Transverse colon (tissue), 4 donors: ENCODE measurements at places on chromosomes 12 and 14.

DNA sequence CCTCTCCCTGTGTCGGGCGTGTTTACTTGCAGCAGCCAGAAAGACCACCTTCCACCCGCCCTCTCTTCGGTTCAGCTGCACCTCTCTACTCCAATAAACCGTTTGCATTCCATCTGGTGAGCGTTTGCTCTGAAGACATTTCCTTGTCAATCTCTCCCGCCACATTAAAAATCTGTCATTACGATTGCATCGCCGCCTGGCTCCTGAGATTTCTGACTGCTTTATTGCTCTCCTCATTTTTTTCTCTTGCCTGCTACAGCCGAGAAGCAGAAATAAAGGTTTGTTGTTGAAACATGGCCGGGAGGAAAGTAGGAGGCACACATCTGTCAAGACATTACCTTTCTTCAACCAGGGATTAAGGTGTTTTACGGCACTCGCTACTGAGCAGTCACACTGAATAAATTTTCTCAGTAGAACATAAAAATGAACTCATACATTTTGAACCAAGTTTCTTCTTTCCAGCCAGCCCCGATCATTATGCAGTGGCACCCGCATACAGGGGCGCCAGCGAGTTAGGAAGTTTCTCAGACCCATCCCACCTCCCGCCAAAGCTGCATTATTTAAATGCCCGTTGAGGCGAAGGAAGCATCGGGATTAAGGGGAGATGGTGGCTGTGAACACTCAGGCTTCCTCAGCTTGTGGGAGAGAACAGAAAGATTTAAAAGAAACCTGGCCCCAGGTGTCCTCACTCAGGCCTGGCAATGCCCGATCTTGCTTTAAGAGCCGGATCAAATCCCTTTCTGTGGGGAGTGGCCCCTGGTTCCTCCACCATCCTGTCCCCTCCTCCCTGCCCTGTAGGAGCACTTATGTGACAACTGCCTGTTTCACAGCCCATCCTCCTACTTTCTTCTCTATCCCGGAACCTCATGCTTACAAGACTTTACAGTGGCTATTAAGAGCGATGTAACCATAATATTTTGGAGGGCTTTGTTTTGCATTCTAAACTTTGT is 1108.9 kb downstream of the BCL11B start:
- DNase-seq = no peak

DNA sequence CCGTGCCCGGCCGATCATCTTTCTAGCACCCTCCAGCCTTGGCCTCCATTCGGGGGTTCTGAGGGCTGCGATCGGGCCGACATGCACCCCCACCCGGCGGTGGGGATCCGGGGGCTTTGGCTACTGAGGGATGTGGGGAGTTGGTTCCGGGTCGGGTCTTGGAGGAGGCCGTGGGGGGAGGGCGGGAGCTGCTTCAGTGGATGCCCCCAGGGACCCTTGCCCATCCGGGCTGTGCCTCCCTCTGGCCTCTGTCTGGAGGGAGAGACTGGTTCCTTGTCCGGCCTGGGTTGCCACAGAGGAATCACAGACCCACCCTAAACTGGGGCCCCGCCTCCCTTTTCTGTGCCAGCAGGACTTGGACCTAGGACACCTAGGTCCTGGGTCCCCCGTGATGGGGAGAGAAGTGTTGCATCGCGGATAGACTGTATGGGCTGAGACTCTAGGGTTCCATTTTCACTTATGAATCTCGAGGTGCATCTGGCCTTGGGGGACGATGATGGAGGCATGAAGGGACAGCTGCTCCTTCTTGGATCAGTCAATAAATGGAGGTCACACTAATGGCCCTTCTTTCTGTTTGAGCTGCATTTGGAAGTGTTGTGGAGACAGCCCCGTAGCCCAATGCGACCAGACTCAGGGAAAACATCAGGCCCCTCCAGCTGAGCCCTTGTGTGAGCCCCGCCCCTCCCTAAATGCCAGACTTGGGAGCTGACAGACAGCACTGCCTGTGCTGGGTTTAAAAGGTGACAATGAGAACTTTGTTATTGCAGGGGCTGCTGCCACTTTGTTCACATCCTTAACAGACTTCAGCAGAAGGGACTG is 577 bp downstream of the DTX3 start:
- peak; percentile 44 for DNase-seq

DNA sequence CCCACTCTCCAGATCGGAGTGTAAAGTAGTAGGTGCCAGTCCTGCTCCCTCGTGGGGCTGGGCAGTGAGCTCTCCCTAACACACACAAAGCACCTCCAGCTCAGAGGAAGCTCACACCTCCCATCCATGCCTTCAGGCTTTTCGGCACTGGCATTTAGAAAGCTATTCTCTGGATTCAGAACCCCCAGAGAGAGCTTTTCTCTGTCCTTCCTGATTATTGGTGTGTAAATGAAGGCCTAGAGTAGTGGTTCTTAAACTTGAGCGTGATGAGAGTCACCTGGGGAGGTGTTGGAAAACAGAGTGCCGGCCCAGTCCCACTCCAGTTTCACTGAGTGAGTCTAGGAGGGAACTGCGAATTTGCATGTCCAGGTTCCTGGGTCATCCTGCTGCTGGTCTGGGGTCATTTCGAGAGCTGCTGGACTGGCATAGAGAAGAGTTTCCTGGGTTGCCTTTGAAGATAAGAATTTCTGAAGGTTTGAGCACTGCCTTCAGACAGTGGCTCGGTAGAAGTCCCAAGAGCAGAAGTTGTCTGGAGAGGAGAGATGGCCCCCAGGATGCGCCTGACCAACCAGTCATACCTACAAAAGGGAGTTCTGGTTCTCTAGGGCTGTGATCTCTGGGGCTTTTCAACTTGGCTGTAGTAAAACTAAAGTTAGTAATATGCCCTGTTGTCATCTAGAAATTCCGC is 15.1 kb downstream of the CD9 start:
- DNase-seq = no peak

GRCh38 chr12:92408072-92408900 is 262.6 kb upstream of the BTG1 start:
- DNase-seq = peak; percentile 56

- no peak for DNase-seq
Observed at GRCh38 chr12:24200010-24200409, 250.5 kb upstream of the SOX5 start.

GRCh38 chr14:59190372-59190771 is 1.9 kb downstream of the DAAM1 start:
- peak; percentile 11 for DNase-seq

- DNase-seq = peak; percentile 35
Observed at GRCh38 chr12:47964106-47964728, 821 bp downstream of the TMEM106C start.

DNA sequence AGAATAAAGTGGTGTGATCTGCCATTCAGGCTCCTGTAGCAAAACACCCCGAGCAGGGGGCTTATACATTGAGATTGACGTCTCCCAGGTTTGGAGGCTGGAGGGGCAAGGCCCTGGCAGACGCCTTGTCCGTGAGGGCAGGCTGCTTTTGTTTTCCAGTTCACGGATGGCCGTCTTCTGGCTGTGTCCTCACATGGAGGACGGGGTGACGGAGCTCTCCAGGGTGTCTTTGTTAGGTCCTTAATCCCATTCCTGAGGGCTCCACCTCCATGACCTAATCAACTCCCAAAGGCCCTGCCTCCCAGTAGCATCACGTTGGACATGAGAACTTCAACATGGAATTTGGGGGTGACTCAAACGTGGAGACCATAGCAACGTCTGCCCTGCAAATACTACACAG is 147.7 kb downstream of the KIF26A start:
- DNase-seq = no peak

DNA sequence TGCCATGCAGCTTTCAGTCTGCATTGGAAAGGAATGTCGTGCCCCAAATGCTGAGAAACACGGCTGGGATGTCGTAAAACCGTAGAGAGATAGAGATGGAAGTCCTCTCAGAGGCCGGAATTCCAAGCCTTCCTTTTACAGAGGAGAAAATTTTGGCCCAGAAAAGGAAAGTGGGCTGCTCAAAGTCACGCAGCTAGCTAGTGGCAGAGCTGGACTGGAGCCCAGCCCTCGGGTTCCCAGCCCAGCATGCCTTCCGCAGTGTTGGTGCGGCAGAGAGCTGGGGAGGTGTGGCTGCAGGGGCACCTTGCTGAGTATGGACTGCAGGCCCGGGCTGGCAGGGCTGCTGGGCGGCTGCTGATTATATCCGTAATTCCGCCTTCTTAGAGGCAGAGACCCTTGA is 50.3 kb downstream of the KCNA1 start:
- no peak for DNase-seq

DNA sequence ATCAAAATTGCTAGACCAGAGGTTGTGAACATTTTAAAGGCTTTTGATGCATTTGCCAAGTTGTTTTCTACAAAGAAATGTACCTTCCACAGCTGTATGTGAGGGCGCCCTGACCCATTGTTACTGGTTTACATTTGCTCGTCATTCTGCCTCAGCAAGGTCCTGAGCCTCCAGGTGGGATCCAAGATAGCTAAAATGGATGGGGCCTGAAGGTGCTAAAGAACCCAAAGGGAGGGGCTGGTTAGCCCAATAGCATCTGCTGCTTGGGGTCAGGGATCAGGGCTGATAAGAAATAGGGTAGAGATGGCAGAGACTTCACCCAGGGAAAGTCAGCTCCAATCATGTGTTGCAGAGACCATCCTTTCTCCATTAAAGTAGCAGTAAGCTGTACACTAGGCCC is 43.1 kb downstream of the GALNT16 start:
- no peak for DNase-seq

GRCh38 chr12:68375756-68376695 is 43.9 kb upstream of the MDM1 start:
- DNase-seq = no peak

DNA sequence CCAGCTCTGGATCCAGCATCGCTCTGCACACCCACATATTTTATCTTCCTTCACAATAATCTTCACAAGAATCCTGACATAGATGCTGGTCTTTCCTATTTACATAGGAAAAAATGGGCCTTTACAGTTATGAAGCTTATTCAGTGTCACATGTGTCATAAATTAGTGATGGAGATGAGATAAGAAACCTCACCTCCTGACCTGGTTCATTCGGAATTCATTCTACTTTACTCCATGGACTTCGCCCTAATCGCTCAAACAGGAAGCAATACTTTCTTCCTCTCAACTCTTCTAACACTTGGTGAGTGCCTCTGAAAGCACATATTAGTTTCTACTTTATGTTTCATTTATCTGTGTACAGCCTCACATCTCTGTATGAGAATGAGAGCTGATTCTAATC is 12.0 kb upstream of the SINHCAF start:
- DNase-seq = no peak

- no peak for DNase-seq
Observed at GRCh38 chr12:12015073-12015685, 55.6 kb upstream of the BCL2L14 start.

DNA sequence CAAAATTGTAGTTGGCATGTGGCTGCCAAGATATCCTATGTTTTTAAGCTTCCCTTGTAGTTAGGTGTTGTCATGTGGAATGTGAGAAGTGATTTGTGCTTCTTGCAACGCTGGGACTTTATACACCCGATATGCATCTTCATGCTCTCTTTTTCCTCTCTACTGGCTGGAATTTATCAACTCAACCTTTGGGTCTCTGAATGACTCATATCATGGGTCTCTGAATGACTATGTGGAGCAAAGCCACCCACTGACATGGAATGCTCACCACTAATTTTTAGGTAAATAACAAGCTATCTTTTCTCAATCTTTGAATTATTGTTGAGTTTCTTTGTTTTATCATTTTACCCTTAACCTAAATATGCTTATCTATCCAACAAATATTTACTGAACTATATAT is 144.6 kb downstream of the ATP23 start:
- DNase-seq = no peak

DNA sequence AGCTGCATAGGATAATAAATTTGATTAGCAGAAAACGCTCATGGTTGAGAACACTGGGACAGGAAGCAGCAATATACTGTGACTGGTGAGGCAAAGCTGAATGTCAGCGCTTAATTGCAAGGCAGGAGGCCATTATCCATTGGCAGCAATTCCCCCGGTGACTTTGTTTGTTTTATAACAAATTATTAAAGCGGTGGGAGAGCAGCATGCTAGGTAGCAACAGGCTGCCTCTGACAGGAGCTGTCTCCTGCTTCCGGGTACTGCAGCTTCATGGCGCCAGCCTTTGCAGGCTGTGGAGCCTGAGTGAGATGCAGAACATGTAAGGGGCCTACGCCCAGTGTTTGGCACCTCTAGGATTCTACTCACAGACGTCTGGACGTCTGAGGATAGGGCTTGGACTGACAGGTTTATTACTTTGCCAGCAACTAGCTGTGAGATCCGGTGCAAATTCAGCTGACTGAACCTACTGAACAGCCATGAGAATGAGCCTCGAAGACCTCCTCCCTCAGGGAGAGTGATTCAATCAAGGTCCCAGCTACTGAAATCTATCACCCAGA is 82.1 kb upstream of the SSTR1 start:
- DNase-seq = no peak

DNA sequence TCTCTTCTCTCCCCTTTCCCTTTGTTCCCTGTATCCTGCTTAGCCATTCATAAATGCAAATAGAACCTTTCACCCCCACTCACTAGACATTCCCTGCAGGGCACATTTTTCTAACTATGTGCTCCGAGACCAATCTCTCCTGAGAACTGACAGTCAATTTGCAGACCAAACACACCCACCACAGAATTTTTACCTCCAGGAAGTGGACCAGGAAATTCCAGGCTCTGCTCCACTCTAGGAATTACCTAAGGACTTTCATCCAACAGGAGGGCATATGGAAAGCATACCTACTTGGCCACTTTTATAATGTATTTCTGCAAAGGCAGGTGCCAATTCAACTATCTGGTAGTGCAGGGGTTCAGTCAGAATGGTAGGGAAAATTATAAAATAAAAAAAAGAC is 8.9 kb upstream of the TAS2R46 start:
- DNase-seq = no peak

- peak; percentile 67 for DNase-seq
Observed at GRCh38 chr14:77124345-77125280, 17.0 kb downstream of the ZDHHC22 start.

GRCh38 chr14:78232231-78233000 is 62.2 kb downstream of the NRXN3 start:
- no peak for DNase-seq

GRCh38 chr12:26434299-26435068 is 239.1 kb downstream of the SSPN start:
- DNase-seq = peak; percentile 10

DNA sequence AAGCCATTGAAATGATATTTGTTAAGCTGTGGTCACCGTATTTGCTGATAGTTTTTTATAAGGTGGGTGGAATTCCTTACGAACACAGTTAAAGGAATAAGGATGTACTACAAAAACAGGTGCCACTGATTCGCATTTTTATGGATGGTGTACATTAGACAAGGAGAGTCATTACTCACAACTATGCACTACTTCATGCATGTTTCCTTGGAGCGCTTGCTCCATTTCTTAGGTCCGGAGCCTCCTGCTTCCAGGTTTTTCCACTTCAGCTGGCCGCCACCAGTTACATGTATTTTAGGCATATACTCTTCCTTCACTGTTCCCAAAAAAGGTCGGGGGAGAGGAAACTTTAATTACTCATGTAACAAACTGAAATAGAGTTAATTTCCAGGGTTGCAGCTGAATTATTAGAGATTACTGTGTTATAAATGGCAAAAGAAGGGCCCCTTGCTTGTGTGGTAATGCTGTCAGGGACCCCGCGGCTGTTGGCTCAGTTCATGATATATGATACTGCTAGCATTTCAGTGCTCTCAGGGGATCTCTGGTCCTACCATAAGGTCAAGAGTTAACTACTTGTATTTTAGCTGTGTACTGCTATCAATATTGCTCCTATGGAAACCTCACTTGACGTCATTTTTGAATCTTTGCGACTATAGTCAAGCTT is 454.7 kb downstream of the NPAS3 start:
- no peak for DNase-seq
